Adipocyte (in vitro differentiated cells): ENCODE measurements at places on chromosomes 7 and 10.
A peak's percentile ranks its signal among the peaks of the same experiment; 100 is the strongest.

GRCh38 chr7:47366211-47366610 is 215.7 kb downstream of the TNS3 start:
- DNase-seq = no peak

GRCh38 chr7:155702616-155703015 is 58.2 kb downstream of the RBM33 start:
- no peak for DNase-seq

GRCh38 chr7:53191191-53191695 is 155.8 kb downstream of the POM121L12 start:
- no peak for DNase-seq

GRCh38 chr7:112202816-112203215 is 3.4 kb downstream of the DOCK4 start:
- peak; percentile 42 for DNase-seq

DNA sequence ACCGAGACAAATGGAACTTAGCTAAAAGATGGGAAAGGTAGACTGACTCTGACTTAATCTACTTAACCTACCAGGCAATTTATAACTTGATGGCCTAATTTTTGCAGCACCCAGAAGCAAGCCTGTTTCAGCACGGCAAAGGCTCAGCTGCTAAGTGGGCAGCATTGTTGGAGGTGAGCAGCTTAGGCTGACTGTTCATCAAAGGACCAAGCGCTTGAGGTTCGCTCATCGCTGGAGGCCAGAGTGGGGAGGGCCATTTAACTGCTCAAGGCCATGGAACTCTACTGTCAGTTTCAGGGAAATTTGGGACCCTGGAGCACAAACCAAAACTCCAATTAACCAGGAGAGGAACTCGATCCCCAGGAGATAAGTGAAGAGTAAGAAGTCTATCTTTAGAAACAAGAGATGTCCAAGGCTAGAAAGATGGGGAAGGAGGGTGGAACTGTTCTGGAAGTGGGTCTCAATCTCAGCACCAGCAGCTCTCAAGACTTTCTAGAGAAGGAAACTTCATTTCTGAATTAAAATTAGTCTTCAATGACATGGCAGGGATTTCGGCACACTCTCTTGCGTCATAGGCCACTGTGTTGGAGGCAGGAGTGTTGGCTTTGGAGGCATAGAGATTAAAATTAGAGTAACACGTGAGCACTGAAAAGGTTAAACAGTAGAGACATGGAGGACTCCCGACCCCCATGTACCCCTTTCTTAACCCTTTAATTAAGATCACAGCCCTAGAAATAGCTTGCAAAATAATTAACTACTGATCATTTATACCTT is 43.1 kb downstream of the EGFR start:
- DNase-seq = peak; percentile 48

GRCh38 chr7:74129887-74130286 is 44.3 kb upstream of the EIF4H start:
- DNase-seq = no peak

- peak; percentile 78 for DNase-seq
Measured at GRCh38 chr7:19665399-19666008, 43.3 kb downstream of the POLR1F start.

DNA sequence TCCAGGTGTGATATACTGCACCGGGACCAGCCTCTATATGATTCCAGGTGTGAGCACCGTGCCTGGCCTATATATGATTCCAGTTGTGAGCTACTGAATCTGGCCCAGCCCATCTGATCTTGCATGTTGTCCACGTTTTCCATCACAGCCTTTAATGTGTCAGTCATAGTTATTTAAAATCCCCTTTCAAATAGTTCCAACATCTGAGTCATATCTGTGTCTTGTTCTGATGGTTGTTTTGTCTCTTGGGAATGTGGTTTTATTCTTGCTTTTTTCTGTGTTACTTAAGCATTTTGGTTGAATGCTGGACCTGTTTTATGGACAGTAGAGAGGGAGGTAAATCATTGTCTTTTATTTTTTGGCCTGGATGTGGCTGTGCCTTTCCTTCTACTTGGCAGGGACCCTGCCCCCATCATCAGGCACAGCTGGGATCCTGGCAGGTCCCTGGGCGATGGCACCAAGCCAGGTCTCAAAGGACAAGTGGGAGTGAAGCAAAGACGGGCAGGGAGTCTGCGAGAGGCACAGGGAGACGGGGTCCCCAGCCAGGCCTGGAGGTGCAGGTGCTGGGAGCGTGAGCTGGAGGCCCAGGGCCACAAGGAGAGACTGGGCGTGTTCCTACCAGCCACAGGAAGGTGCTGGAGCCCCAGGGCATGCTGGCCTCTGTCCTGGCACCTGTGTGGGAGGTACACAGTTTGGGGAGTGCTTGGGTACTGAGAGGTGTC is 94.7 kb downstream of the DYNC2I1 start:
- no peak for DNase-seq

DNA sequence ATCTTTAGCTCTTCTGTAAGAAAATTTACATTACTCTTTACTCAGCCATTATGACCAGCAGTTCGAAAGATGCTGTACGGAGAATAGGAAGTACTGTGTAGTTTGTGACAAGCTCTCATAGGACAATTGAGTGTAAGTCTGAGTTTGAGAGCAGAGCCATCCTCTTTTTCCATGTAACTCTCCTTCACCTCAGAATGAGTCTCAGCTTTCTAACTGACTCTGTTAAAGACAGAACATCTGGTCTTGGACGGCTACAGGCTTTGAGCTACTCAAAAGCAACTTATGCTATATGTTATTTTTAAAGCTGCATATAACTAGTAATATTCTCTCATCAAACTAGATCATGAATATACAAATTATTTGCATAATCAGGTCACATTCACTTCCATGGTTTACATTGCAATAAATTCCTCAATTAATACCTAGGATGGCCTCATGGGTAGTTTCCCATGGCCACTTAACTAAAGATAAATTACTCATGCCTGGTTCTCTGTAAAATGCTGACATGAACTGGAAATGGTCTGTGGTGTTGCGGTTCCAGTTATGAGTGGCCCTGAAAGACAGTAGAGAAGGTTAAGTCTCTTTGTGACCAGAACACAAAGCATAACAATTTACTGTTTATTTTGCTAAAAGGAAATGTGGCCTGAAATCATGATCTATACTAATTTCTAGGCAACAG is 358.7 kb downstream of the PHF14 start:
- DNase-seq = no peak

- peak; percentile 91 for DNase-seq
Measured at GRCh38 chr10:60944058-60944909, at the start of gene RHOBTB1. Gene RHOBTB1 (minus strand): TSS chr10:60944185. CDS start chr10:60911542, 32,643 bp downstream.

GRCh38 chr7:2824678-2825461 is 19.2 kb downstream of the GNA12 start:
- no peak for DNase-seq

GRCh38 chr10:110357252-110357780 is 52.6 kb upstream of the SMNDC1 start:
- DNase-seq = peak; percentile 82

- peak; percentile 78 for DNase-seq
Measured at GRCh38 chr7:84783141-84783778, 403.6 kb downstream of the SEMA3D start.

DNA sequence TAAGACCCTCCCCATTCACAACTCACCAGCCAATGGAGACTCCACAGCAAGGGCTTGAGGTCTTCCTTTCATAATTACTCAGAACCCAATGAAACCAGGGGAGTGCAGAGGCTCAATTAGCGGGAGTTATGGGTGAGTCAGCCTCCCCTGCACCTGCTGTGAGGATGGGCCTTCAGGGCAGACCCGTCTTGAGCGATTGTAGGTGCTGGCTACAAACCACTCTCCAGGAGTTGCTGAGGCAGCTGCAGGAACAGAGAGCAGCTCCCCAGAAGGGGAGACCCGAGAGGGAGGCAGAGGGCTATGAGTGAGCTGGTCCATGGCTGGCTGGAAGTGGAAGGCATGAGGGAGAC is 58.5 kb upstream of the SORCS3 start:
- DNase-seq = no peak

- DNase-seq = no peak
Measured at GRCh38 chr10:52221923-52222322, 92.2 kb upstream of the DKK1 start.

DNA sequence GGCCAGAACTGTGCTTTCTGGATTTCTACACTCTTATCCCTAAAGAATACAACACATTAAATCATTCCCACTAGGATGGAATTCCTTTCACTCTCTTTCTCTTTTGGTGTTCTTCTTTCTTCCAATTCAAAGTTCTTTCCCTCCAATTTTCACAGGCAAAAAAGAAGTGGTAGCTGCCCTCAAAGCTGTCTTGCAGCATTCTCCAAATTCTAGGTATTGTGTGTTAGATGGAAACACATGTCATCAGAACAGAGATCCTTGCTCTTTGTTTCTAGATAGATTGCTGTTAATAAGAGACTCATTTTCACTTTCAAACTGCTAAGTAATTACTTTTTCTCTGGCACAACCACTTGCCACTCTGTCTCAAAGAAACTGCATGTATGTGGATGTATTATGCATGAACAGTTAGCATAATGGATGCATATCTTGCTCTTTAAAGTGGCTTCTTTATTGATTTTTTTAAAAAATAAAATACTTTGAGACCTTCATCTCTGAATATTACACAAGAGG is 31.0 kb downstream of the SHTN1 start:
- peak; percentile 2 for DNase-seq

DNA sequence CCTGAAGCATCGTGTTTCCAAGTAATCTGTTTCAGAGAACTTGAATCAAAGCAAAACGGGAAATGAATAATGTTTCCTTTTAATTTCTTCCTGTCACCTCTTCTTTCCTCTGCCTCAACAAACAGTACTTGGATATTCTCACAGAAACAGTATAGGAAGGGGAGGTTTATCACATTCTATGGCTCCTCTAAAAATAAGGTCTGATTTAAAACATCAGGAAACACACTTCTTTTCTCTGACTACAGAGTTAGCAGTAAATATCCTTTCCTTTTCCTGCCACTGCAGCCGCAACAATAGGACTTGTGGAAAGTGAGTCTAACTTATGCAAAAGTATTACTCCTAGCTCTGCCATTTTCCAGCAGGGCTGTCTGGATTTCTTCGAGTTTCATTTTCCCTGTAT is 62.3 kb downstream of the CH25H start:
- DNase-seq = no peak

- no peak for DNase-seq
Measured at GRCh38 chr10:60604342-60604741, 173.9 kb upstream of the CDK1 start.

DNA sequence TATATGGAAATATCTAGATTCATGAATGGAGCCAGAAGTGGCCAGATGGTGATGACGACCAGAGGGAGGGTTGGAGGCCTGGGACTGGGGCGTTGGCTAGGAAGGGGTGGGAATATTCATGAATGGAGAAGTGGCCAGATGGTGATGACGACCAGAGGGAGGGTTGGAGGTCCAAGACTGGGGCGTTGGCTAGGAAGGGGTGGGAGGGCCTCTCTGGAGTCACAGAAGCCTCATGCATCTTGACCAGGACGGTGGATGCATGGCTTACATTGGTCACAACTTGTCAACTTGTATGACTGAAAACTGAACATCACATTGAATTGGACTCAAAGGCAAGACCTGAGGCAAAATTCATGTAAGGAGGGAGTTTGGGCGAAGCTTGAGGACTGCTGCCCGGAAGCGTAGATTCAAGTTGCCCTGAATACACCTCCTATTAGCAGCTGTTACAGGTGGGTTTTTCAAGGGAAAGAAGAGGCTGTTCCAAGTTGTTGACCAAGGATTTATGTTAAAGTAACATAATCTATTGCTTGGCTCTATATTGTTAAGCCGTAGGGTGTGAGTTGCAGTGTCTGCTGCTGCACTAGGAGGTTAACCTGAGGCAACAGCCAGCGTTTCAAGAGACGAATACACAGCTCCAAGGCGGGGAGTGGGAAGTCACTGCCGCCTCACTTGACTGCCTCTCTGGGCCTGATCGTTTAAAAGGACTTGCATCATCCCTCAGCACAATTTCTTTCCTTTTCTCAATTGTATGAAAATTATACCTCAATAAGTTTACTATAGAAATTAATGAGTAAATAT is 55.1 kb upstream of the FAM20C start:
- DNase-seq = no peak

GRCh38 chr7:132866144-132866531 is 215.8 kb downstream of the CHCHD3 start:
- no peak for DNase-seq

- DNase-seq = no peak
Measured at GRCh38 chr7:123432601-123433000, 101.8 kb downstream of the IQUB start.

DNA sequence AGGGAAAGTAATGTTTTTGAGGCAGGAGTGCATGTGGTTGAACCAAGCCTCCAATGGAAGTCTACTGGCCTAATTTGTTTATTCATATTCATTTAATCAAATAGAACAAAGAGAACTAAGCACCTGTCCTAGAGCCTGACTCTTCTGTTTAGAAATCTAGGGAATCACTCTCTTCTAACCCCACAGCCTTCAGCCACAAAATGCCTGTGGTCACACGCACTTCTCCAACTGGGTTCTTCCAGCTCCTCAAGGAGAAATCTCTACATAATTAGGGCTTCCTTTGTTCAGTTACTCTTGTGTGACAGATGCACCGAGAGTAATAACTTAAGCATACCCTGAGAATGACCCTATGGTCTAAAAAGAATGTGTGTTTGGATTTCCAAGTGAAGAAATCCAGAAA is 133.7 kb upstream of the NAMPT start:
- peak; percentile 22 for DNase-seq

DNA sequence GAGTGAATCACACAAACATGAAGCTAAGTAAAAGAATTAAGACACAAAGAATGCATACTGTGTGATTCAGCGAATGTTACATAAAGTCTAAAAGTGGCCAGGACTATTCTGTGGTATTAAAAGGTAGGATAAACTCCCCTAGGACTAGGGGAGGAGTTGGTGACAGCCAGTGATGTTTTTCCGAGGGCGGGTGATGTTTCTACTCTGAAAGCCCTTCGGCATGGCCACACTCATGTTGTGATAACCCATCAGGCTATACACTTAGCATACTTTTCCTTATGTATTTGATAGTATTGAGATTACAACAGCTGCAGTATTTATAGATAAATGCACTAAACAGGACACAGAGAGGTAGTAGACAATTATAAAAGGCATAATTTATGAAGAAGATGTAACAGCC is 15.8 kb upstream of the CYP2E1 start:
- DNase-seq = no peak

DNA sequence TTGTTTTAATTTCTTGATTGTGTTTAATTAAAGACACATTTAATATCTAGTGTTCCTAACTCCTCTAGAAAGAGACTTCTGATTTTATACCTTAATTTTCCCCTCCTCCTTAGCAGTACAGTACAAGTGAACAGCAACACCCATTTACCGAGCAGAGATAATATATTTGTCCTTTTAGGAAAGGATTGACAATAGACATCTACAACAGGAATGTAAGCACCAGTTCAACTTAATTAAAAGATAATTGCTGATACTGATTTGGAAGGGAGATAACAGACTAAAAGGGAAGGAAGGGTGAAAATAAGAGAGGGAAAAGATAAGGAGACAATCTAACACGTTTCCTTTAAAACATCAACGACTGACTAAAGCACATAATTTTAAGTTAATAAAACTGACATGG is 119.3 kb downstream of the SRPK2 start:
- no peak for DNase-seq

DNA sequence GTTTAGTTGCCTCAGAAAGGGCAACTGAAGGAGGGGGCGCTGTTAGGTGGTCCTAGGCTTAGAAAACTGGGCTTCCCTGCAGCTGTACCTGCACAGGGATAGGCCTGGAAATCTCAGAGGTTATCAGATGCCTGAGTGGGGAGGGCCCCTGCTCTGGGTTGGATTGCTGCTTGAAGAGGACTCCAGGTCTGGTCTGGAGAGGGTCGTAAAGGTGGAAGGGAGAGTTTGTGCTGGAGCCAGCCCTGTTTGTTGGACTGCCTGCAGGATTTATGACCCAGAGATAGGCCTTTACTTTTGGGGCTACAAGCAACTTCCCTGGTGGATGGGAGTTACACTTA is 765.9 kb downstream of the GRID1 start:
- DNase-seq = no peak

- peak; percentile 24 for DNase-seq
Measured at GRCh38 chr10:19250546-19250945, 201.9 kb downstream of the MALRD1 start.
